Astrocyte of the spinal cord (primary cell): ENCODE measurements at places on chromosomes 1 and 21.
A peak's percentile ranks its signal among the peaks of the same experiment; 100 is the strongest.

DNA sequence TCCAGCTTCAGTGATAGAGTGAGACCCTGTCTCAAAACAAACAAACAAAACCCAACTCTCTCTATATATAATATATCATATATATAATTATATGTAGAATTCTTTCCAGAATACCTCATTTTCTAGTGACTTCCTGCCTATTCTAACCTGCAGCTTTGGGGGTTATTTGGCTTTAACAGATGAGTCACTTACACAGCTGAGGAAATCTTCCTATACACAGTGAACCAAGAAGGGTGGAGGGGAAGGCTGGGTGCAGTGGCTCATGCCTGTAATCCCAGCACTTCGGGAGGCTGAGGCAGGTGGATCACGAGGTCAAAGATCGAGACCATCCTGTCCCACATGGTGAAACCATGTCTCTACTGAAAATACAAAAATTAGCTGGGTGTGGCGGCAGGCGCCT is 9.2 kb downstream of the RAB29 start:
- peak; percentile 18 for DNase-seq

GRCh38 chr1:20485527-20486456 is at the start of gene CAMK2N1:
CAMK2N1 (minus strand) TSS chr1:20486210; CDS start chr1:20485379, 831 bp downstream.
- DNase-seq: peak; percentile 57

- DNase-seq: no peak
Observed at GRCh38 chr1:12690156-12690555, 25.8 kb upstream of the AADACL3 start.

DNA sequence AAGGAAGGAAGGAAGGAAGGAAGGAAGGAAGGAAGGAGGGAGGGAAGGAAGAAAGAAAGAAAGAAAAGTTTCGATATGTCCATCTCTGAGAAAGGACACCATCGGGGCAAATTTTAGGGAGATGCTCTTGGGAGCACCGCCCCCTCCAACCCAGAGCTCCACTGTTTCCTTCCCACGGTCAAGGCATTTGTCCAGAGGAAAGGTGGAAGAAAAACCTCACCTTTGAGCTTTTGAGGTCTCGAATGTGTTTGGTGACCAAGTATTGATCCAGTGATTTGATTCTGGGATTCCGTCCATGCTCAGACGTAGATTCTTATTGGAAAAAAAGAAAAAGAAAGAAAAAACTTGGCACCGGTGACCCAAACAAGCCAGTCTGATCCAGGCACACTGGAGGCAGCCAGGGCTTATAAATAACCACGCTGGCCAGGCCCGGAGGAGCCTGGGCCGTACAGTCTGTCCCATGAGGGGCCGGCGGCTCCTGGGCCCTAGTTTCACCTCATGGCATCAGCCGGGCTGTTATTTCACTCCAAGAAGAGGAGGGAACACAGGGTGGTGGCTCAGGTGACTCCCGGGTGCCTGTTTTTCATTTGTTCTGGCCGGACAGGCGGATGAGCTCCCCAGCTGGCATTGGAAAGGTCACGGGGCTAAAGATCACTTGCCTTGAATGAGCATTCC is 36.1 kb upstream of the SLC25A33 start:
- no peak for DNase-seq

- DNase-seq: peak; percentile 65
Observed at GRCh38 chr1:240492832-240493440, 119.0 kb downstream of the GREM2 start.

DNA sequence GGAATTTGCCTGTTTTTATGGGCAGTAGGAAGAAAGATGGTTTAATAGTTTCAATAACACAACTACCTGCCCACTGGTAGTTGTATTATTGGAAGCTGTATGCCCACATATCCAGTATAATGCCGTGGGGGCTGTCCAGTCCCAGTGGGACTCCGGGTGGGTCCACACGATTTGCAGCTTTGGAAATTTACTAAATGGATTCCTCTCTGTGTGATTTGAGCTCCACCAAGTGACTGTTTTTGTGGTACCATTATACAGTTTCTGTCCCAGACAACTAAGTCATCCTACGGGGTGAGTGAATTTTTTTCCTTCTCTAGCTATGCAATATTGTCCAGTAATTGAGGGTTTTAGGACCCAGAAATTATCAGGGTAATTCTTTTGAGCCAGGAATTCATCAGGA is 86.8 kb downstream of the PLA2G4A start:
- no peak for DNase-seq

- DNase-seq: peak; percentile 14
Observed at GRCh38 chr21:24183077-24183476, 1424.2 kb downstream of the MRPL39 start.

GRCh38 chr1:155650231-155650757 is 38.3 kb downstream of the YY1AP1 start:
- no peak for DNase-seq

- peak; percentile 52 for DNase-seq
Observed at GRCh38 chr1:54249819-54250435, 50.0 kb downstream of the MRPL37 start.

- DNase-seq: no peak
Observed at GRCh38 chr21:42433946-42434551, 30.3 kb downstream of the UBASH3A start.

DNA sequence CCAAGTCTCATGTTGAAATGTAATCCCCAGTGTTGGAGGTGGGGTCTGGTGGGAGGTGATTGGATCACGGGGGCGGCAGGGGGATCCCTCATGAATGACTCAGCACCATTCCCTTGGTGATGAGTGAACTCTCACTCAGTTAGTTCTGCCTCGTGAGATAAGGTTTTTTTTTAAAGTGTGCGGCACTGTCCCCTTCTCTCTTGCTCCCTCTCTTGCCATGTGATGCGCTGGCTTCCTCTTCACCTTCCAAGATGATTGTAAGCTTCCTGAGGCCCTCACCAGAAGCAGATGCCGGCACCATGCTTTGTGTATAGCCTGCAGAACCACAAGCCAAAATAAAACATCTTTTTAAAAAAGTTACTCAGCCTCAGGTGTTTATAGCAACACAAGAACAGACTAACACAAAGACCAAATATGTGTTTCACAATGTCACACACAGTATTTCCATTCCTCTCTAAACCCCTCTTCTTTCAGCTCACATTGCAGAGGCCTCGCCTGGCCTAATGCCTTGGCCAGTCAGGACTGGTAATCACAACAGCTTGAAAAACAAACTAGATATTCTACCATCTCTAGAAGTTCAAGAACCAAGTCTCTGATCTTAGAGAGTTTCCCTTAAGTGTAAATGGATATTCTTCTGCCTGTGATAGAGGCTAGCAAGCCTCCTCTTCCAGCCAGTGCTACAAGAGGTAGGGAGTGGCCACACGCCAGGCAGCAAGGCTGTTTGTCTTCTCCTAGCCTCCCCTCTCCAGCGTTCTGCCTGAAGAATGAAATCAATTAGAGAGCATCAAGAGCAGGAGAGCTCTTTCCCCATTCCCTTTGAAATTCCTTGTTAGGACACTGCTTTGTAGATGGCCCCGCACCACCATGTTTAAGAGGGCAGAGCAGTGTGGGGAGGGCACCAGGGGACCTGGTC is 19.6 kb upstream of the RAP1A start:
- DNase-seq: no peak
